Activated T-helper 9 cell treated with anti-CD3 and anti-CD28 coated beads, Interleukin-2, amount 50 U/mL, for 16 hours (primary cell): ENCODE measurements at places on chromosomes 4 and X.

DNA sequence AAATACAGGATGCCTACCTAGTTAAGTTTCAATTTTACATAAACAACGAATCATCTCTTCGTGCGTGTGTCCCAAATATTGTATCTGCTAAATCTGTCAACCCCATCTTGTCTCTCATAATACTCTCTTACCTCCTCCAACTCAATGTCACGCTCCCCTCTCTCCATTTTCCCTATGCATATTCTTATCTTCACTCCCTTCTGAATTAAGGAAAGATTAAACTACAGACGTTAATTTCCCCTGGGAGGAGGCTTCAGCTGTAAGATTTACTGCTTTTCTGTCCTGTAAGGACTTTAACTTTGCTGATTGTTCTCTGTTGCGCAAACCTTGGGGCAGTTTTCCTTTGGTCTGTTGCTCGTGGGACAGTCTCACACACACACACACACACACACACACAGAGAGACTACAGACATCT, 455 bp upstream of the ABCB7 start:
- DNase-seq: no peak

DNA sequence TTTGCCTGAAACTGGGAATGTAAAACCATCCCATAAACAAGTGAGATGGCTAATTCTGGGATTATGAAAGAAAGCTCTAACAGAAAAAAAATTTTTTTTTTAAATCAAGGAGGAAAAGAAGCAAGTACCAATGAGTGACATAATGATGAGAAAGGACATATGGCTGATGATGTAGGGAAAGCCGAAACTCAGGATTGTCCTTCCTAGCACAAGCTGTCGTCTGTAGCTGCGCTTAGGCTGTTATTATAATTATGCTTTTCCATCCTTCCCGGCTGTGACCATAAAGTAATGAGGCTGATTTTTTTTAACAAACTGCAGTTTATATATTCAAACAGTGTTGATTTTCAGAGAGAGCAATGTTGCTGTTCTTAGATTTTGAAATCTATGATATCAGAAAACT, 209.8 kb upstream of the NOCT start:
- no peak for DNase-seq

- DNase-seq: no peak
Observed at GRCh38 chrX:29461039-29461438, 754.3 kb upstream of the MAGEB2 start.

- no peak for DNase-seq
Observed at GRCh38 chr4:74031576-74031975, 6.9 kb downstream of the CXCL3 start.

GRCh38 chr4:28167411-28167810, 1306.8 kb downstream of the STIM2 start:
- DNase-seq: no peak

DNA sequence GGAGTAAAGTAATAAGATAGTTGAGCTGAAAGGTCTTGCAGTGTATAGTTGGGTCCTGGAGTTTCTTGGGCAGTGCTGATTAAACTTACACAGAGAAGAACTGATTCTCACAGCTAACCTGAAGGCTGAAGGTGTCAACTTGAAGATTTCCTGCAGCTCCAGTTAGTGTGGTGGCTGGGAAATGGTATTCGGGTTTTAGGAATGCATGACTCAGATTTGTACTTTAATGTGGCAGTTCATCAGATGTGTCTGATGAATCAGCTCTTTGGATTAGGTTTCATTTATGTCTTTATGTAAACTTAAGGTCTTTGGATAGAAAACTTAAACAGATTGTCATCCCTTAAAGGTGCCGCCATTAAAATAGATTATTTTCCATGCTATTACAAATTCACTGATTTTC, 200.0 kb downstream of the IL1RAPL1 start:
- no peak for DNase-seq

- DNase-seq: no peak
Observed at GRCh38 chr4:170014359-170015011, 11.7 kb downstream of the MFAP3L start.

GRCh38 chr4:8379281-8379680, 61.2 kb downstream of the ACOX3 start:
- no peak for DNase-seq

- no peak for DNase-seq
Observed at GRCh38 chr4:123676071-123676889, 279.7 kb downstream of the SPRY1 start.

DNA sequence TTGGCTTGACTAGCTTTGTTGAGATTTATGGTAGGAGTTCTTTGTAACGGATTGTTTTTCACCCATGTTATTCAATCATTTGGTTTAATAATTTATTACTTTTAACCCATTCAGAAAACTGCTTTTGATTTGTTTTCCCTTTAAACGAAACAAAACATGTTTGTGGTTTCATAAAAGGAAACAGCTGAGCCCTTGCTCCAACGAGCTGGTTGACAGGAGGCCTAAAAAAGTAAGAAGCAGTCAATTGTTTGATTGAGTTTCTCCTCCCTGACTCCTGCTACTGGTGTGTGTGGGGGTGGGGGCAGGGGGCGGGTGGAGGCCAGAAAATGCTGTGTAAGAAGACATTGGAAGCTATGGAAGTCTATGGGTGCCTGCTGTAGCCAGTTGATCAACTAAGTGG, 102.8 kb downstream of the CHRDL1 start:
- DNase-seq: no peak

- DNase-seq: no peak
Observed at GRCh38 chr4:7234355-7235029, 42.2 kb downstream of the SORCS2 start.

DNA sequence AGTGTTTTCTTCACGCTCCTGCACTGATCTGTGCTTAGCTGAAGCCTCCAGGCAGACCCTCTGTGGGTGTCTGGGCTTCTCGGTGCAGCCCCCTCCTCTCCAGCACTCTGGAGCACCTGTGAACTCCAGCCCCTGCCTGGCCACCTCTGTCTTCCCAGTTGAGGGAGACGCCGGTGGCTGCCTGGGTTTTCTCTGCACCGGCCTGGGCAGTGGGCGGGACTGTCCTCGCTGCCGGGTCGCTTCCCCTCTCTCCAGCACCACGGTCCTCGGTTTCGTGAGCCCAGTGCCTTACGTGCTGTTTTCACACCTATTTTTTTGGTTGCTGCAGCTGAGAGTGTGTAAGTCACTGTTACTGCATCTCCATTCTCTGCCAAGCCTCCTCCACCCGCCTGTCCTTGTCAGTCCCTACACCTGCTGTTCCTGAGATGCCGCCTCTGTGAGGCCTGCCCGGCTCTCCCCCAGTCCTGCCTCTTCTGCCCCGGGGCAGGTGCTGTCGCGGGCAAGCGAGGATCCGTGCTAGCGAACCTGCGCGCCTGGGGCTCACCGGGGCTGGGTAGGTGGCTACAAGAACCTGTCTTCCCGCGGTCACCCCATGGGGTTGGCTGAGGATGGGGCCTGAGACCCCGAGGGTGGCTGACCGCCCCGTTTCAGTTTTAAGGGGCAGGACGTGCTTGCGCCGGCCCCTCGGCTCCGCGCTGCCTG, 2.4 kb upstream of the FGFRL1 start:
- DNase-seq: peak; percentile 21

GRCh38 chr4:2295500-2295899, 33.6 kb upstream of the MXD4 start:
- DNase-seq: no peak

DNA sequence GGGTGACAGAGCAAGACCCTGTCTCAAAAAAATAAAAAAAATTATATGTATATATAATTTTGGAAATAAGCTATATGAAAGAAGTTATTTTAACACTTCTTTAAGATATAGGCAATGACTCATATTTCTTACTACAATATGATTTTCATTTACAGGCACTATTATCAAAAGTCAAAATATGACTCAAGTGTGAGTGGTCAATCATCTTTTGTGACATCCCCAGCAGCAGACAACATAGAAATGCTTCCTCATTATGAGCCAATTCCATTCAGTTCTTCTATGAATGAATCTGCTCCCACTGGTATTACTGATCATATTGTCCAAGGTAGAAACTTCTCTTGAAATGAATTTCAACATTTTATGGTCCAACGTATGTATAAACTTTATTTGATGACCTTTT, 20.8 kb downstream of the OCIAD1 start:
- no peak for DNase-seq

DNA sequence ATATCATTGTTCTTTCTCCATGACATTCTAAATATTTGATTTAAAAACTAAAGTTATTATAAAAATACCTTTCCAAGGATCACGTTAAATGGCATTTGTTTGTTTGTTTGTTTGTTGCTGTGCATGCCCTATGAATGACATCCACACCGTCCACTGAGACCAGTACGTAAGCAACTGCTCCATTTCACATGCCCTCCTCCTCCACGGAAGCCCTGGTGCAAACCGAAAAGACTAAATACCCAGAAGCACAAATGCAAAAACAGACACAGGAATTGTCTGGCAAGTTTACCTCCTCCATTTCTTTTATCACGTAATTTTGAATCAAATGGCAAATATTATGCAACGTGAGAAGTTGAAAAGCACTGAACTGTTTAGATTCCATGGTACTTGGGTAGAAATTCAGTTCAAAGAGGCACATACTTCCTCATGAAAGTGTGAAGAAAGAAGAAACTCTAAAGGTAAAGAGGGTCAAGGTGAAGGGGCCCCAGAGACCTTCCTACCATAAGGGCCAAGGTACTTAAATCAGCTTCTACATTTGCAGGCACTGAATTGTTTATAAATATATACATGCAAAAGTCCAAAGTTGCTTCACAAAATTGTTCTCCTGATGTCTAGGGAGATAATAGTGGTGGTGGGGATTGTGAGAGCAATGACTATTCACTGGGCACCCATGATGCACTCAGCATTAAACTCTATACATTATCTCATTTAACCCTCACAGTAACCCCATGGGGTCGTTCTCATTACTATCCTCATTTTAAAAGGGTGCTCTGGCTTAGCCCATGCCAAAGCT, 23.4 kb downstream of the IRF2 start:
- no peak for DNase-seq

GRCh38 chr4:74112399-74113105, 13.6 kb upstream of the CXCL2 start:
- no peak for DNase-seq

DNA sequence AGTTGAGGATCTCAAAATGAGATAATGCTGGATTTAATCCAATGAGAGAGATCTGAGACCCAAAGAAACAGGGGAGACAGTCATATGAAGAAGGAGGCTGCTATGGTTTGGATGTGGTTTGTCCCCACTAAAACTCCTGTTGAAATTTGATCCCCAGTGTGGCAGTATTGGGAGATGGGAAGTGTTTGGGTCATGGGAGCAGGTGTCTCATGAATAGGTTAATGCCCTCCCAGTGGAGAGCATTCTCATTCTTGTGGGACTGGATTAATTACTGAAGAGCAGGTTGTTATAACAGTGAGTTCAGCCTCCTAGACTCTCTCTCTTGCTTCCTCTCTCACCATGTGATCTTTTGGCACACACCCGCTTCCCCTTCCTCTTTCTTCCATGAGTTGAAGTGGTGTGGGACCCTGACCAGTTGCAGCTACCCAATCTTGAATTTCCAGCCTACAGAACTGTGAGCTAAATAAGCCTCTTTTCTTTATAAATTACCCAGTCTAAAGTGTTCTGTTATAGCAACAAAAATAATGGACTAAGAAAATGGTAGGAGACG, 70.3 kb downstream of the PPEF2 start:
- DNase-seq: no peak

- no peak for DNase-seq
Observed at GRCh38 chr4:118033148-118034052, 886 bp upstream of the NDST3 start.

- DNase-seq: no peak
Observed at GRCh38 chr4:111676533-111676932, 468.7 kb upstream of the FAM241A start.

DNA sequence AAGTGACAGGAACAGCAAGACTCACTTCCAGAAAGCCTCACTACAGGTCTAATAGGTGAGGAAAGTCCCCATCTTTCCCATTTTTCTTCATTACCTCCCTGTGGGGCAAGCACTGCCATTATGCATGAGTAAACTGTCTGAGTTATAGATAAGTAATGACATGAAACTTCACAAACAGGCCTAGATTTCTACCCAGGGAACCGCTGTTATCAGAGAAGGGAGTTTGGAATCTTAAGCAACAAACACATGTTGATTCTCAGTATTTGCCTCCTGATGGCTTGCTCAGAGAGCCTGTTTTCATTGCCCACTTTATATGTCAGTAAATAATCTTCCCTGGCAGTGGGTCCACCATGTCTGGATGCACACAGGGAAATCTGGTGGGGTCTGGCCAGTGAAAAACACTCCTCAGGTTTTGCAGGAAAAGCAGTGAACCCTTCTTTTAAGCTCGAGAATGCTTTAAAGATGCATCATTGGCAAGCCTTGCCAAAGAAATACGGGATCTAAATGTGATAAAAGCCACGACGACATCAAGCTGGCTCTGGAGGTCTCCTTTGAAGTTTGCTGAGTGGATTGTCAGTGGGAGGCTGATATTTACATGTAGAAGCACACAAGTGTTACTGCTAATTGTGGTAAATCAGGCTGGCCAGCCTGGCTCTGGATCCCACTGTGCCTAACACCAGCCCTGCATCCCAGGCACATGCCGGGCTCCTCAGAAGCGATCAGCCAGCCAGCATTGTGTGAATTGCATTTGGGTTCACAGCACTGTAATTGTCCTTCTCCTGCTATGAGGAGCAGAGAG, 25.2 kb downstream of the PDGFRA start:
- no peak for DNase-seq

GRCh38 chr4:184648313-184649025, 778 bp downstream of the CASP3 start:
- DNase-seq: peak; percentile 20

DNA sequence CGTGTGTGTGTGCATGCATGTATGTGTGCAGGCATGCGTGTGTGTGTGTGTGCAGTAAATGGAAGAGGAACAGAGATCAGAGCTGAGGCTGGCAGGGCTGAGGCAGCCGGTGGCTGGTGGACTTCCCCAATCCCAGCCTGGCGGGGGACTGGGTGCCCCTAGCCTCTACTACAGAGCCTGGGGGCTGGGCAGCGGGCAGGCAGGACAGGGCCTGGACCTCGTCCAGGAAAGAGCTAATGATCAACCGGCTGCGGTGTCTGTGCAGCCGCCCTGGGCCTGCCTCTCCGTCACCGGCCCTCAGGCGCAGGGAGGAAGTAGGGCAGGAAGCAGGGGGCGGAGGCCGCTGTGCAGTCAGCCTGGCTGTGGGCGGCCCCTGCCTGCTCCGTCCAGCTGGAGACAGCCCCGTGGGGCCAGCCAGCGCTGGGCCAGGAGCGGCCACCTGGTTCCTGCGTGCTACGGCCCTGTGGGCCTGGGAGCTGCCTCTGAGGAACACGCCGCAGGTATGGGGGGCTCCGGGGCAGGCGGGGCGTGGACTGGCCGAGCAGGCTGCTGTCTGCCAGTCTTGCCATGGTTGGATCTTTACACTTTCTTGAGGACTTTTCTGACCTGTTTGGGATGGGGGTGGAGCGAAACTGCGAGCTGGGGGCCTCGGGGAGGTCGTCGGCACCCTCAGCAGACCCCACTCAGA, at the start of gene SH3TC1:
Gene SH3TC1, plus strand, starts transcription at position 385 of the 688 bp plus-strand sequence. CDS start 5,905 bp downstream, outside the sequence.
- DNase-seq: peak; percentile 42

GRCh38 chr4:152565333-152565732, 29.4 kb upstream of the FBXW7 start:
- no peak for DNase-seq

GRCh38 chr4:108830509-108831244, 67.8 kb upstream of the ETNPPL start:
- no peak for DNase-seq

GRCh38 chr4:37976991-37977470, 16.8 kb downstream of the PTTG2 start:
- peak; percentile 61 for DNase-seq

GRCh38 chr4:99021386-99021785, 25.9 kb downstream of the METAP1 start:
- DNase-seq: no peak
